NCI-H524 treated with DMSO at 0.1 percent for 48 hours (cell line): ENCODE measurements at places on chromosomes 5 and 9.

DNA sequence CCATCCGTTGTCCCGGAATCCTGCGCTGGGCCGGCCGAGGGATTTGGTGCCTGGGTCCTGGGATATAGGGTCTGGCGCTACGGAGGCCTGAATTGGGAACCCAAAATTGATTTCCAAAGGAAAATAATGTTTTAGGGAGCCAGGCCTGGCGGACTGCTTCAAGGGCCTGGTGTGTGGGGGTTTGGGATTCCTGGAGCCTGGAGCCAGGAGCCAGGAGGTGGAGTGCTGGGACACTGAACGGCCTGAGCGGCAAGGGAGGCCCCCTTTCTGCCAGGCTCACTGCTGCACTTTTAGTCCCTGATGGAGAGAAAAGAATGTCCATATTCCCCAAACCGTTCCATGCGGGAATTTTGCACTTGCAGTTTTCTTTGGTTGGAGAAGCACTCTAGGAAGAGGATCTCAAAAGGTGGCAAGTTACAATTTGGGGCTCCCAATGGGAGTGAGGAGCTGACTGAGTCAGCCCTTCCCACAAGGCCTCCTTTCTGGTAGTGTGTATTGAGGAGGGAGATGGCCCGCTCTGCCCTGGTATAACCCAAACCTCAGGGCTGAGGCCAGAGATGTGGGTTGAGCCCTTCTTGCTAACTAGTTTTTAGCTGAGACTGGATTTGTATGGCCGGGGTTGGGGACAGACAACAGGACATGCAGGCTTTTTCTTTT, 2.2 kb downstream of the LMX1B start:
- no peak for DNase-seq

DNA sequence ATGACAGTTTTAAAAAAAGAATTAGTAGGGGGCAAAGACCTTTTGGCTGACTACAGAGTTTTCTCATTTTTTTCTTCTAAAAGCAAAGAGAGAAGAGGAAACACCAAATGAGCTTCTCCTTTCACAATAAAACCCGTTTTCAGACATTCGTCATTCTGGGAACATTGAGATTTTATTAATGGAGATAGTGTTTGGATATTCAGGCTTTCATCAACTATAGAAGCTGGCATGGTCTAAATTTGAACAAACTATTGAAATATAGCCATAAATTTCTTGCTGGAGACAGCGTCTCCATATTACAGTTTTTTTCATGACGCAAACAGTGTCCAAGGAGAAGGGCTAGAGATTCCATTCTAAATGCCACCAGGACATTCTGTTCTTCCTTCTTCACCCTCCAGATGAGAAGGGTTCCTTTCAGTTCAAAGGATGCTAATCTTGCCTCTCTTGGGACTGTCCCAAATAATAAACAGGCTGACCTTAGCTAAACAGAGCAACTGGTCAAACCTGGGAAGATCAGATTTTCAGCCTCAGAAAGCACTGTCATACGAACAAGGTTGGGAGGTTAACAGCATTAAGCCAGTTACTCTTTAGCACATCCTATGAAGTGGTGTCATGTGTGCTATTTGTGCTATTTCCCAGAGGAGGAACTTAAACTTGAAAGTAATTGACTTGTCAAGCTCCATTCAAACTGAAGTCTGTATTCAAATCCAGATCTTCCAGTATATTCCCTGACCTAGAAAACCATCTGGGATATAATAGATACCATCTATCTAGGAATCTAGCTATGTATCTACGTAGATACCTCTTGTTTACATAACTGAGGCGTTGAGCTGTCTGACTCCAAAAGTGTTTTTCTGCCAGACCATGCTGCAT, 125.6 kb downstream of the LPAR1 start:
- DNase-seq: no peak

GRCh38 chr5:6450319-6450833, 1.7 kb downstream of the UBE2QL1 start:
- peak; percentile 45 for DNase-seq

- DNase-seq: no peak
Observed at GRCh38 chr9:108691614-108692013, 164.2 kb downstream of the ACTL7B start.

DNA sequence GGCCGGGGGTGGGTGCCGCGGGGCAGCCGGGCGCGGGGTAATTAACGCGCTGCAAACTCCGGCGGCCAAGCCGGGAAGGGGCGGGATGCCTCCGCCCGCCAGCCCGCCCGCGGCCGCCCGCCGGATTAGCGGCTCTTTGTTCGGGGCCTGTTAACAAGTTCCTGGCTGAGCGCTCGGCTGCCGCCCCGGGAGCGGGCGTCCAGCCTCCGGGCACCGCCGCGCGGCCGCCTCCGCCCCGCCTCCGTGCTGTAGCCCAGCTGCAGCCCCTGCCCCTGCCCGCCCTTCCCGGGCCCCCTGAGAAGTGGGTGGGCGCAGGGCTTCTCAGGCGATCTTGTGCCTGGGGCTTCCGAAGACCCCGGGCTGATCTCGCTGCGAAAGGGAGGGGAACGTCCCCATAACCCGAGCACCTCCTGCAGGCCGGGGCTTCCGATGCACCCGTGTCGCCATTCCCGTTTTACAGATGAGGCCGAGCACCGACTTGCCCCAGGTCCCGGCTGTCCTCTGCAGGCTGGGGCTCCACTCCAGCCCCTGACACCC, 7.5 kb downstream of the UNC5A start:
- no peak for DNase-seq

GRCh38 chr5:50962934-50963872, 296.8 kb downstream of the PARP8 start:
- DNase-seq: peak; percentile 27

DNA sequence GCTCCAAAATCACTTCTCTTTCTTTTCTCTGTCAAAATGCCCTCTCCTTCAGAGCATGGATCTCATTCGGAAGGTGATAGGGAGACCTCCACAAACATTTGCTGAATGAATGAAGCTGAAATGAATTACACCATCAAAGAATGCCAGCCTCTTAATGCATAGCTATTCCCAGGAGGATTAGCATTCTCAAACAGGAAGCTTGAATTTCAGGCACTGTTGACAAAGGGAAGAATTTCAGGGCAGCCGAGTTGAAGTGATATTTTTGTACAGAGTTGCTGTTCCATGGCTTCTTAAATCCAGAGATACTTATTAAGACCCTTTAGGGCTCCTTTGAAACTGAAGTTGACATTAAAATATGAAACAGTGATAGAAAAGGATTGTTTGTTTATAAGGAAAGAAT, 18.8 kb downstream of the HBEGF start:
- no peak for DNase-seq

DNA sequence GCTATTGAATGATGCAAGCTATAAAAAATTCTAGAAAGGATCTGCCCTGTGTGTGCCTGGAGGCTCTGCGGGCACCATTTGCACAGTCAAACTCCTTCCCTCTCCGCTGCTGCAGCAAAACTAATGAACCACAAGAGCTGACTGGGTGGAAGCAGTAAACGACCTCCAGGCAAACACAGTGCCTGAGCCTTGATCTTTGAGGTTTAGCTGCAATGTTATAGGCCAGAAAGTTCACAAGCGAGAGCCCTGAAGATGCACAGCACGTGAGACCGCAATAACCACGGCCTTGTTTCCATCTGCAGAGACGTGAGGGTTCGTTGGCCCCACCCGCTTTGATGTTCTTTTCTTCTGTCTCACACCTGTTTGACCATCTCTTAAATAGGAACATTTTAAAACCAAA, 69.2 kb upstream of the S1PR3 start:
- no peak for DNase-seq

DNA sequence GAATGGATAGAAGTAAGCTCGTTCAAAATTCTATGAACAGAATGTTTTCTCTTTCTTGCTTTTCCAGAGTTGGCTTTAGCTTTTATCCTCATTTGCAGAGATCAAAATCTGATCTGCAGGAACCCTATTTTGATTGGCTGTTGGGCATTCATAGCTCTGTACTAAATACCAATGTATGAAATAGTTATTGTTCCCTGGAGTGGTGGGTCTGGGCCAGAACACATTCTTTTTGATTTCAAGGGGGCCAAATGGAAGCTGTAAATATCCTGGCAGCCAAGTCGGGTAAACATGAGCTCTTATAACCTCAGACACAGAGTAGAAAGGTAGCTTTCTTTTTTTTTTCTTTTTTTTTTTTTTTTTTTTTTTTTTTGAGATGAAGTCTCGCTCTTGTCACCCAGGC, 241.5 kb downstream of the PDZD2 start:
- DNase-seq: no peak

DNA sequence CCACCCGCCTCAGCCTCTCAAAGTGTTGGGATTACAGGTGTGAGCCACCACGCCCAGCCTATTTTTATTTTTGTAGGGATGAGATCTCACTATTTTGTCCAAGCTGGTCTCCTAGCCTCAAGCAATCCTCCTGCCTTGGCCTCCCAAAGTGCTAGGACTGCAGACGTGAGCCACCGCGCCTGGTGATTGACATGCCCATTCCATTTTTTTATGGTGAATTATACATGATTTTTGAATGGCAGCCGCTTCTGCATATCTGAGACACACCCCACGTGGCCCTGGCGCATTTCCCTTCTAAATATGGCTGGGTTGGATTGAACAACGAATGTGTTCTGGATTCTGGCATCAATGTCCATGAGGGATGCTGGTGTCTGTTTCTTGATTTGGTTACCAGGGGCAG, 22.7 kb downstream of the PLPP7 start:
- DNase-seq: no peak

GRCh38 chr9:89690334-89690912, 85.6 kb downstream of the GADD45G start:
- no peak for DNase-seq

DNA sequence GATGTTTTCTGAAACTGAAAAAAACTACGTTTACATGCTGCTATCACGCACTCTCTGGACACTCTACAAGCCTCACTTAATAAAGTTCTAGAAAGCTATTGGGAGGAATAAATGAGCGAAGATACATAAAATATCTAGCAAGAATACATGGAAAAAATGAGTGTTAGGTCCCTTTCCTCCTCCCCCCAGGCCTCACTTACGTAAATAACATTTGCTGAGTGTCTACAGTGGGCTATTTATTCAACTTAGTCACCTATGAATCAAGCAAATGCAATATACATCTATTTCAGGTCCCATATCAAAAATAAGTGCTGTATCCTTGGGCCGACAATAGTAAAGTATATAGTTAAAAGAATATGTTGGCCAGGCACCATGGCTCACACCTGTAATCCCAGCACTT, 62.5 kb downstream of the FRMD3 start:
- no peak for DNase-seq

- DNase-seq: no peak
Observed at GRCh38 chr9:82436475-82436874, 447.9 kb downstream of the SPATA31D1 start.

- DNase-seq: peak; percentile 92
Observed at GRCh38 chr9:115262477-115262876, 144.5 kb upstream of the TNC start.

DNA sequence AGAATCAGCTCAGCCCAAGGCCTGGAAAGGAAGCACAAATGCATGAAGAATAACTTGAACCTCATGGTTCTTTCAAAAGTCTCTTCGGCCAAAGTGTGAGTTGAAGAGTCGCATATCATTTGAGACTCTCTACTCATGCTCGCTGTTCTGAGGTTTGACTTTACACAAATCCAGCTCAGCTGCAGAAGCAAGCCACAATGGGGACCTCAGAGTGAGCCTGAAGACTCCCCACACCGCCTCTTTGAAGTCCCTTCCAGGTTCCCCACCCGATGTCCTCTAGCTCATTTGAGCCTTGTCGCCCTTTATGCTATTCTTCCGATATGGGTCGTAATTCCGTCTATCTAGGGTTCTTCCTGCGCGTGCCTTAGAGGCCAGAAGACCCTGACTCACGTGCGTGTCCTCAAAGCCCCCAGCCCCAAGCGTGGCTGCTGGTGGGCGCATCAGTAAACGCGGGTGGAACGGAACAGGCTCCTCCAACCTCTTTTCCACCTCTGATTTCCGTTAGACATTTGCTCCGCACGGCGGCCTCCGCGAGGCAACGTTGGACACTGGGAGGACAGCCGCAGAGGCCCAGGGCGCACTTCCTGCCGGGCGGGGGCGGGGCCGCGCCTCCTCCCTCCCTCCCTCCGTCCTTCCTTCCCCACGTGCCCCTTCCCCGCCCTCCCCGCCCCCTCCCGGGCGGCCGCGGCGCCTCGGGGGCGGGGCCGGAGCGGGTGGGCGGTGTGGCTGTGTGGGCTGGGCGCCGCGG, at the start of gene SNX30:
SNX30 (plus strand) TSS at position 745 of the 748 bp plus-strand sequence. CDS start 242 bp downstream, outside the sequence.
- peak; percentile 33 for DNase-seq

- no peak for DNase-seq
Observed at GRCh38 chr5:82296929-82297328, 18.8 kb upstream of the RPS23 start.

- no peak for DNase-seq
Observed at GRCh38 chr5:177450667-177451424, 4.2 kb downstream of the PRR7 start.

DNA sequence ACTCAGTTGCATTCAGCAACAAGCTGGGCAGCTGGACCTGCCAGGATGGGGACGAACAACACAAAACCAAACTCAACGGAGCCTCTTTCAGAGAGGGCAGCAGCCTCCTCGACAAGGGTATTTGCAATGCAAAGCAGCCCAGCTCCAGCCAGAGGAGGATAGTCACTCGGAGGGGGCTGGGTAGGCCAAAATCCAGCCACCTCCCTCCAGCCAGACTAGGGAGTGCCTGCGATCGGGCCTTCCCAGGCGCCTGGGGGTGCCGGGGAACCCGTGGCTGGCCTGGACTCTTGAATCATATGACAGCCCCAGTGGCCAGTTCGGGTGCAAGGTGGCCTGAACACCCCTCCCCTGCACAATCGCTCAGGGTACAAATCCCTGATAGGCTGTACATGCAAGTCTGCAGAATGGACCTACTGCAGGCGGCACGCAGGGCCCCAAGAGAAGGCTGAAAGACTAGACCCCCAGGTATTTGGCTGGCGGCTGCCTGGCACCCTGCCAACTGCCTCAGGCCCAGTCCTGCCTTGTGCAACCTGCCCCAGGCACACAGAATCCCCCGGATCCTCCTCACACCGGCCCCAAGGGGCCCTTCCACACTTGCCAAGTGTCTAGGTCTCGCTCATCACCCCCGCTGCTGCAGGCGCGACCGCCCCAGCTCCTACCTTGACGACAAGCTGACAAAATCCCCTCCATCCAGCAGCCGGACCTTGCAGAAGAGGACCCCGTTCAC, 1.3 kb downstream of the EEIG1 start:
- no peak for DNase-seq

- no peak for DNase-seq
Observed at GRCh38 chr9:127229691-127230417, 34.7 kb upstream of the GARNL3 start.

DNA sequence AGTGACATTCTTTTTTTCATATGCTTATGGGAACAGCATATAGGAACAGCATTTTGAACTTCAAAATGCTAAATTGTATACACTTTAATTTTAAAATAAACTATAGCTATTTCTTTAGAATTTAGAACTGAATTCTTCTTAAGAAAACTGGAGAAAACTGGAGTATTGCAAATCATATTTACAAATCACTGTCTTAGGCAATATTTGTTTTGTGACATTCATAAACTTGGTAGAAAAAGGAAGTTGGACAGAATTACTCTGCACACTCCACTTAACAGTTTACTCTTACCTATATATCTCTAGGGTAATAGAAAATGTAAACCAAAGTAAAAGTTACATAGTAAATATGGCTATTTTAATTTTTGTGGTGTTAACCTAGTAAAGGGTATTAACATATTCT, 3.1 kb downstream of the DMRTA1 start:
- no peak for DNase-seq

- DNase-seq: no peak
Observed at GRCh38 chr5:151255621-151256286, 2.8 kb downstream of the GM2A start.

GRCh38 chr5:83450183-83450966, 21.2 kb upstream of the VCAN start:
- DNase-seq: no peak

GRCh38 chr5:139696167-139696893, 48.2 kb downstream of the CXXC5 start:
- no peak for DNase-seq

- DNase-seq: no peak
Observed at GRCh38 chr5:137582218-137582617, 83.1 kb upstream of the SPOCK1 start.
